NCI-H2107 (cell line): ENCODE measurements at places on chromosomes 12 and 14.

GRCh38 chr12:106310687-106311086 is 8.2 kb downstream of the TCP11L2 start:
- no peak for DNase-seq

DNA sequence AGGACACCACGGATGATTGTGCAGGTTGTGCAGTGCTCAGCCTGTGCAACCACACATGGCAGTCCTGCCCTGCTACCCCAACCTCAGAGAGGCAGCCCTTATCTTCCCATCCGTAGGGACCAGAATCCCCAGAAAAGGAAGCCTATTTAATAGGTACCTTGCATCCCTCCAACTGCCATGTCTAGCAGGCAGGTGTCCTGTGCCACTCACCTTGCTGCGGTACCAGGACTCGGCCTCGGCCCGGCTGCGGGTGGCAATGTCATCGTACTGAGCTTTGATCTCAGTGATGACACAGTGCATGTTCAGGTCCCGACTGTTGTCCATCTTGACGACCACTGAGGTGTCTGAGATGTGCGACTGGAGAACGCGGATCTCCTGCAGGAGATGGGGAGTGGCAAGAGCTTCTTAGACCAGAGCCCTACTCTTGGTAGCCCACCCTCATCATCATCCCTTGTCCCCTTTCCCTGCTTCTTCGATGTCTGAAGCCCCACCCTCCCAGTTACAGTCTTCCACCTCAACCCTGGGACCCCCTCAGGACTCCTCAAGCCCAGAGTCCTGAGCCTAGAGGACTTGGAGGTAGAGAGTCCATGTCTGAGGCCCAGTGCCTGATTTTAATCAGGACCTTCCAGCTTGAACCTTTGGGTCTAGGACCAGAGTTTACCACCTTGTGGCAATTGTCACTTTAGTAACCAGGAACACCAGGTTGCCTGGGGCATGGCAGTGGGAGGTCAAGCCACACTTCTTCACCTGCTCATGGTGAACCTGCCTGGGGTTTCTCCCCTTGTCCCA is 20.5 kb downstream of the KRT7 start:
- DNase-seq: no peak

- no peak for DNase-seq
Observed at GRCh38 chr14:54435500-54435981, 5.6 kb downstream of the CNIH1 start.

DNA sequence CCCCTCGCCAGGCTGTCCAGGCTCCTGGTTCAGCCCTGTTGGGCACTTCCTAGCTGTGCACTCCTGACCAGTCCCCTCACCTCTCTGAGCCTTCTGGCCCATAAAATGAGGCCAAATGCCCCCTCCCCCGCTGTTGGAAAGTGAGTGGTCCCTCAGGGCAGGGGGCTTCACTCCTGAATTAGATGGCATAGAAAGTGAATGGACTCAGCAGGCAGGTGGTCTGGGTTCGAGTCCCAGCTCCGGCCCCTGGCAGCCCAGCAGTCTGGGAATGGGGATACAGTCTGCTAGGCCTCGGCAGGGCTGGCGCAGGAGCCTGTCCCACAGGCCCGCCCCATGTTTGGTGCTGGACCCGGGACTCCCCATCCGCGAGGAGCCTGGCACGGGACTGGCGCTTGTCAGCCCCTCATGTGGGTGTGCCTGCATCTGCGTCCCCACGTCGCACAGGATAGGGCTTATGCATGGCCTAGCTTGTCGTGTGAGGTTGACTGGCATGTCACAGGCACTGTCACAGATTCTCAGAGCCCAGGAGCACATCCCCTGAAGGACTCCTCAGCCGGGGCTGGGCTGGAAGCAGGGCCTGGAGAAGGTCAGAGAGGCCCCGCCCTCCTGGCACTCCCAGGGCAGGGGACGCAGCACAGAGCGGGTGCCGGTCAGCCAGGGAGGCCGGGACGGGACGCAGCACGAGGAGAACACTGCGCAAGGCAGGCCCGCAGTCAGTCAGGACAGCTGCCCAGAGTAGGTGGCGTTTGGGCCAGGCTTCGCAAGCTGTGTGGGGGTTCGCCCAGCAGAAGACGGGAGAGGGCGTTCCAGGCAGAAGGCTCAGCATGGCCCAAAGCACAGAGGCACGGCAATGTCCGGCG is 40.5 kb downstream of the DIO3 start:
- no peak for DNase-seq

- no peak for DNase-seq
Observed at GRCh38 chr14:99538275-99538674, 57.1 kb downstream of the CCNK start.

- no peak for DNase-seq
Observed at GRCh38 chr14:22552827-22553076, 36.3 kb downstream of the DAD1 start.

DNA sequence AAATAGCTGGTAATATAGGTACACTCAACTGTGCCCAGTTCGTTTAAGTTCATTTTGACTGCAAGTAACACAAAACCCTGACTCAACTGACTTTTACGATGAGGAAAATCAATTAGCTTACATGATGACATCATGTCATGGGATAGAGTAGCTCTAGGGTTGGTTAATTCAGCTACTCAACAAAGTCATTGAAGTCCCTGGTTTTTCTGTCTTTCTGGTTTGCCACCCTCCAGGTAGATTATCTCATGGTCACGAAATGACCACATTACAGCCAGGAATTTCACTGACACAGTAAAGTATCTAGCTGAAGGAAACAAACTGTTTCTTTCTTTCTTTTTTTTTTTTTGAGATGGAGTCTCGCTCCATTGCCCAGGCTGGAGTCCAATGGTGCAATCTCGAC is 68.5 kb upstream of the FUT8 start:
- DNase-seq: no peak

DNA sequence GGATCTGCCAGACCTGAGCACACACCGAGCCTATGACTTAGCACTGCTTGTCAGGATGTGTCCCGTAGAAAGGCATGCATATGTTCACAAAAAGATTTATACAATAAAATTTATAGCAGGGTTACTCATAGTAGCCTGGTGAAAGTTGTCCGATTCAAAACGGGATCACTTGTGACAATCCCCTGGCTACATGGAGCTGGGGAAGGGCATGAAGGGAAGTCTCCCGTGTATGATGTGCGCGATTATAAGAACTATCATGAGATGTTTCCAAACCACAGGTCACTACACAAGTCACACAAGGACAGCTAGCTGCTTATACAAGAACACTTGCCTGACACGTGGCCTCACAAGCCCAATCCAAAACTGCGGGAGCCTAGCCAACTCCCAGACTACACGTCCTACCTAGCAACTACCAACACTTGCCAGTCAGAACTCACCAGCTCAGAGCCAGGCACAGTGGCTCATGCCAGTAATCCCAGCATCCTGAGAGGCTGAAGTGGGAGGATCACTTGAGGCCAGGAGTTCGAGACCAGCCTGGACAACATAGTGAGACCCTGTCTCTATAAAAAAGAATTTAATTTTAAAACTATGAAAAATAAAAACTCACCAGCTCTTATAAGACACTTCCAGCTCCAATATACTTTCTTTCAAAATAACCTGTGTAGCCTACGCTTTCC is 7.5 kb upstream of the CDCA4 start:
- no peak for DNase-seq

- DNase-seq: no peak
Observed at GRCh38 chr12:52856787-52857186, 8.0 kb upstream of the KRT78 start.

GRCh38 chr14:43687921-43688320 is 819.2 kb downstream of the FSCB start:
- DNase-seq: no peak

- no peak for DNase-seq
Observed at GRCh38 chr12:92034083-92034482, 111.6 kb downstream of the BTG1 start.

DNA sequence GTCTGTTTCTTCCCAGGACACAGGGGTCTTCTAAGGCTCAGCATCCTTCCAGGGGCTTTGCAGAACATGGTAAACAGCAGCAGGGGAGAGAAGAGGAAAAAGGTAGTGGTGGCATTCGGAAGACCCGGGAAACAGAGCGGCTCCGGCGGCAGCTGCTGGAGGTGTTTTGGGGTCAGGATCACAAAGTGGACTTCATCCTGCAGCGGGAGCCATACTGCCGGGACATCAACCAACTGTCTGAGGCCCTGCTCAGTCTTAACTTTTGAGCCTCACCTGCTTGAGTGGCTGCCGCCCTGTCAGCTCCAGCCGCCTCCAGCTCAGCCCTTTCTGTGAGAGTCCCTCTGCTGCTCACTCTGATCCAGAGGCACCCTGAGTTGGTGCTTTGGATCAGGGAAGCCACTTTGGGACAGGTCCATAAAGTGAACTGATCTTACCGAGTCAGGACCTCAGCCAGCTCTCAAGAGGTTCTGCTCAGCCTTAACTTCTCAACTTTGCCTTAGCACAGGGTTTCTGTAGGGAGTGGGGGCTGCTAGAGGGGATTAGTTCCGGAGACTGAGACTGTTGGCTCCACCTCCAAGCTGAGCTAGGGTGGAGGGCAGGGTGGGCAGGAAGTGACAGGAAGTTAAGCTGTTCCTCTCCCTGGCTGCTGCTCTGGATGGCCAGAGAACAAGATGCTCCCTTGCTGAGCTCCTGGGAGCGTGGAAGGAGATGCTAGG is 5.4 kb downstream of the SDR39U1 start:
- DNase-seq: no peak

DNA sequence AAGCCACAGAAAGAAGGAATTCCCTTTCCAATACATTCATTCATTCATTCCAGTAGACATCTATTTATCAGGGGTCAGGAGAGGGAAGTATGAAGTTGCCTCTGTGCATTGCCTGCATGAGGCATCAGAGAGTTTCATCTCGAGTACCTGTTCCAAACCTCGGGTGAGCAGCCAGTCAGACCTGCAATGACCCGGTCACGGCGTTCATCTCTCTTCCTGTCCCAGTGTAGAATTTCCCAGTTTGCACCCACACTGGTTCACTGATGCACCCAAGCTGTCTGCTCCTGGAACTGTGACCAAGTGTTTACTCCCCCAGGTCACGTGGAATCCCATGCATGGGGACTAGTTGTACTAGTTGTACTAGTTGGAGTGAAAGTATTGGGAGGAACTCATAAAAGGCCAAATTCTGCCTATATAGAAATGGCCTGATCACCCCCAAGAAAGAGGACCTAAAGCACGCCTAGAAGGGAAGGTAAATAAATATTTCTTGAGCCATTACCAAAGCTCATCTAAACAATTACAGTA is 22.3 kb upstream of the PRKAB1 start:
- no peak for DNase-seq

DNA sequence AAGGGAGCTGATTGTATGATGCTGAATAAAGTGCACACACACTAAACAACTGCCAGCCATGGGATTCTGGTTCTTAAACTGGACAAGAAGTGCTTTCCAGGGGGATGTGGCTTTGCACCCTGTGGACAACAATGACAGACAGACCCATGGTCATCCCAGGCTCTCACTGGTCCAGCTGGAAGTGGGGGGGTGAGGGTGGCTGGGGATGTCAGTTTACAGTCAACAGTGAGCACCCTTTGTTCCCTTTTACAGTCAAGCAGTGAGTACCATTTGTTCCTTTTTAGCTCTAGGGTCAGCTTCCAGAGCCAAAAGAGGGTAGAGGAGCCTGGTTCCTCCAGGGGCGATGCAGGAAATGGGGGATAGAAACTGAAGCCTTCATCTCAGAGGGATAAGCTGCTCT is 100.7 kb downstream of the SMOC1 start:
- DNase-seq: no peak

- DNase-seq: no peak
Observed at GRCh38 chr12:117023998-117024960, 74.9 kb downstream of the TESC start.

- DNase-seq: no peak
Observed at GRCh38 chr12:16674885-16675284, 68.9 kb upstream of the LMO3 start.

GRCh38 chr12:66603461-66603860 is 75.4 kb downstream of the GRIP1 start:
- peak; percentile 49 for DNase-seq
